Breast epithelium (tissue), 4 donors: ENCODE measurements at places on chromosomes 11 and 22. TPM values are rescaled to one million over a fixed set of nuclear protein-coding genes. Genes with fewer than 3 reads are reported as not detected.

DNA sequence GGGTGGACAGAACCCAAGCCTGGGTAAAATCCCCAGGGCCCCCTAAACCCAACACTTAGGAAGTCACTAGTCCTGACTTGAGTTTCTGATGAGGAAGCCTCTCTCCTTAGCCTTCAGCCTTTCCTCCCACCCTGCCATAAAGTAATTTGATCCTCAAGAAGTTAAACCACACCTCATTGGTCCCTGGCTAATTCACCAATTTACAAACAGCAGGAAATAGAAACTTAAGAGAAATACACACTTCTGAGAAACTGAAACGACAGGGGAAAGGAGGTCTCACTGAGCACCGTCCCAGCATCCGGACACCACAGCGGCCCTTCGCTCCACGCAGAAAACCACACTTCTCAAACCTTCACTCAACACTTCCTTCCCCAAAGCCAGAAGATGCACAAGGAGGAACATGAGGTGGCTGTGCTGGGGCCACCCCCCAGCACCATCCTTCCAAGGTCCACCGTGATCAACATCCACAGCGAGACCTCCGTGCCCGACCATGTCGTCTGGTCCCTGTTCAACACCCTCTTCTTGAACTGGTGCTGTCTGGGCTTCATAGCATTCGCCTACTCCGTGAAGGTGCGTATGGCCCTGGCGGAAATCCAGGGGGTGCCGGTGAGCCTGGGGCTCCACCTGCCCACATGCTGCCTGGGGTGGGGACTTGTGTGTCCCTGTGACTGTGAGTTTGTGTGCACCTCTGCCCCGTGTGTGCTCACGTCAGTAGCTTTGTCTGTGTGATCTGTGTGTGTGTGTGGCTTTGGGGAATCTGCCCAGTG is at the start of gene IFITM1:
Gene IFITM1 (plus strand): TSS at position 254 of the 767 bp plus-strand sequence. CDS start 131 bp downstream, at position 385.
- peak within 1 kb of the TSS; percentile 88 for H3K4me3 ChIP-seq
- no peaks in the 10 kb centered on the region for H3K36me3 ChIP-seq
- H3K4me1 ChIP-seq, result peaks cover 9% of the 10 kb centered on the region
- peak within 1 kb of the TSS; percentile 93 for H3K27ac ChIP-seq
- H3K27me3 ChIP-seq, result no peaks in the 10 kb centered on the region
- no peak for DNase-seq

DNA sequence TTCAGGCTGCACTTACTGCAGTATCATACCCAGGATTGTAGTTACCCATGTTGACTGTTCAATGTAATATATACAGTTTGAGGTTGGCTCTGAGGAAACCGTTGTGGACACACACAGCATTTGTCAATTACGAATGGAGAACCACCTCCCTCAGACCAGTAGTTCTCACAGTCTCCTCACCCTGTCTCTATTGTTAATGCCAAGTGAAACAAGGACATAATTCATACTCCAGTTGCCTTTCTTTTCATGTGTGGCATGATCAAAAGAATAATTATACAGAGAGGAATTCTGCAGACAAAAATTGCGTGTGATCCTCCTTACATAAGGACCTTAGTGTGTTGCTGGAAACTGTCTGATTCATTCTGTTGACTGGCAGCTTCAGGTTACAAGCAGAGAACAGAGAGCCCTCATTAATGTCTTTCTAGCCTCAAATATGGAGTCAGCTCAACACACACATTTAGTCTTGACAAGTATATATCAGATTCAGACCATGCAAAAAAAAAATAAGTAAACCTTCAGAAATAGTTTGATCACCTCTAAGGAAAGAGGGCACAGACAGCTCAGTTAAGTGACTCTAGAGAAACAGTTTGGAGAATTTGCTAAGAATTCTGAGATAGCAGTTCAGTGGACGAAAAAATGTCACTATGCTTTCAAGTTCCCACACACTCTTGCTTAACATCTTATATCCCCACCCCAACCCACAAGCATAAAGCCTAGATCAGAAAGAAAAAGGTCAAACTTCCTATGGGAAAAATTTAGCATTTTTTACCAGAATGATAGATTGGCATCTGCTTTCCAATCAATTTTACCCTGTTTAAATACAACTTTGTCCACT is 96.1 kb downstream of the MAML2 start:
- H3K27me3 ChIP-seq, result no peaks in the 10 kb centered on the region
- H3K36me3 ChIP-seq, result no peaks in the 10 kb centered on the region
- peak overlapping the region; percentile 78 for H3K27ac ChIP-seq
- H3K4me3 ChIP-seq, result no peak overlapping the region

Gene MMP10
- total RNA-seq, result not detected

GRCh38 chr11:100756559-100756958 is 69.5 kb downstream of the ARHGAP42 start:
- no peak overlapping the region for H3K27ac ChIP-seq
- DNase-seq, result no peak
- H3K4me1 ChIP-seq, result no peaks in the 10 kb centered on the region
- H3K36me3 ChIP-seq, result no peaks in the 10 kb centered on the region

Gene TMEM191C
- 1.0 TPM for total RNA-seq

GRCh38 chr11:118928870-118929500 is 3.3 kb upstream of the BCL9L start:
- no peak for DNase-seq
- H3K27me3 ChIP-seq, result no peaks in the 10 kb centered on the region
- peak overlapping the region; percentile 99 for H3K27ac ChIP-seq
- peak overlapping the region; percentile 85 for H3K4me3 ChIP-seq

Gene OR10A2
- total RNA-seq, result not detected

DNA sequence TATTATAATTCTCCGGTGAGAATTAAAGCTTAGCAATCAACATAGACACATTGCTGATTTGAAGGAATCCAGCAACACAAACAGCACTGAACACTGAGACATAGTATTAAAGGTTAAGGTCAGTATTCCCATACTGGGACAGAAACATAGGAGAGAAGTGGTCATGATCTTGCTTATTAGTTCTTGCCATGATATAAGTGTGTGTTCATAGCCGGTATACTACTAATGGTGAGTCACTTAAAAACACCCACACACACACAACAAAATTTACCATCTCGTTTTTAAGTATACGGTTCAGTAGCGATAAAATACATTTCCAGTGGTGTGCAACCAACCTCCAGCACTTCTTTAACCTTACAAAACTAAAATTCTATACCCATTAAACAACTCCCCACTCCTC is 96.3 kb downstream of the C11orf65 start:
- no peaks in the 10 kb centered on the region for H3K36me3 ChIP-seq
- no peak for DNase-seq
- no peaks in the 10 kb centered on the region for H3K27me3 ChIP-seq
- no peak overlapping the region for H3K4me3 ChIP-seq
- no peaks in the 10 kb centered on the region for H3K4me1 ChIP-seq

- no peak overlapping the region for H3K4me3 ChIP-seq
- no peak for DNase-seq
- H3K36me3 ChIP-seq, result no peaks in the 10 kb centered on the region
- H3K27me3 ChIP-seq, result no peaks in the 10 kb centered on the region
- no peaks in the 10 kb centered on the region for H3K4me1 ChIP-seq
These were observed 523.7 kb downstream of the INSC start for GRCh38 chr11:15638386-15638787.

Gene SLC1A2
- 10.5 TPM for total RNA-seq

GRCh38 chr11:128188346-128189004 is 398.9 kb downstream of the ETS1 start:
- no peaks in the 10 kb centered on the region for H3K27me3 ChIP-seq
- no peaks in the 10 kb centered on the region for H3K4me1 ChIP-seq
- H3K36me3 ChIP-seq, result no peaks in the 10 kb centered on the region
- DNase-seq, result no peak

- DNase-seq, result no peak
- no peaks in the 10 kb centered on the region for H3K27me3 ChIP-seq
- H3K4me1 ChIP-seq, result no peaks in the 10 kb centered on the region
- no peak overlapping the region for H3K4me3 ChIP-seq
- no peak overlapping the region for H3K27ac ChIP-seq
- no peaks in the 10 kb centered on the region for H3K36me3 ChIP-seq
These were observed 31.6 kb upstream of the PRDM10 start for GRCh38 chr11:130034236-130034635.

Gene VWCE
- 0.88 TPM for total RNA-seq

- no peak overlapping the region for H3K4me3 ChIP-seq
- no peaks in the 10 kb centered on the region for H3K27me3 ChIP-seq
- no peak for DNase-seq
These were observed 114.8 kb downstream of the TEAD1 start for GRCh38 chr11:12789054-12789453.

GRCh38 chr22:43411040-43411868 is 560 bp upstream of the MPPED1 start:
- no peak overlapping the region for H3K4me3 ChIP-seq
- no peak overlapping the region for H3K27ac ChIP-seq
- DNase-seq, result no peak
- H3K27me3 ChIP-seq, result no peaks in the 10 kb centered on the region
- no peaks in the 10 kb centered on the region for H3K4me1 ChIP-seq
